Stimulated activated CD4-positive, alpha-beta T cell treated with anti-CD3 and anti-CD28 coated beads, Interleukin-1b, Interleukin-23, amount 100 ng/mL, for 48 hours (primary cell): ENCODE measurements at places on chromosomes 7 and 10.

- no peak for DNase-seq
Measured at GRCh38 chr10:91467114-91467513, 57.0 kb downstream of the HECTD2 start.

- no peak for DNase-seq
Measured at GRCh38 chr10:77530011-77530410, 107.6 kb downstream of the KCNMA1 start.

- no peak for DNase-seq
Measured at GRCh38 chr7:101913247-101913721, 95.9 kb downstream of the CUX1 start.

- no peak for DNase-seq
Measured at GRCh38 chr10:110528224-110528996, 30.7 kb downstream of the DUSP5 start.

DNA sequence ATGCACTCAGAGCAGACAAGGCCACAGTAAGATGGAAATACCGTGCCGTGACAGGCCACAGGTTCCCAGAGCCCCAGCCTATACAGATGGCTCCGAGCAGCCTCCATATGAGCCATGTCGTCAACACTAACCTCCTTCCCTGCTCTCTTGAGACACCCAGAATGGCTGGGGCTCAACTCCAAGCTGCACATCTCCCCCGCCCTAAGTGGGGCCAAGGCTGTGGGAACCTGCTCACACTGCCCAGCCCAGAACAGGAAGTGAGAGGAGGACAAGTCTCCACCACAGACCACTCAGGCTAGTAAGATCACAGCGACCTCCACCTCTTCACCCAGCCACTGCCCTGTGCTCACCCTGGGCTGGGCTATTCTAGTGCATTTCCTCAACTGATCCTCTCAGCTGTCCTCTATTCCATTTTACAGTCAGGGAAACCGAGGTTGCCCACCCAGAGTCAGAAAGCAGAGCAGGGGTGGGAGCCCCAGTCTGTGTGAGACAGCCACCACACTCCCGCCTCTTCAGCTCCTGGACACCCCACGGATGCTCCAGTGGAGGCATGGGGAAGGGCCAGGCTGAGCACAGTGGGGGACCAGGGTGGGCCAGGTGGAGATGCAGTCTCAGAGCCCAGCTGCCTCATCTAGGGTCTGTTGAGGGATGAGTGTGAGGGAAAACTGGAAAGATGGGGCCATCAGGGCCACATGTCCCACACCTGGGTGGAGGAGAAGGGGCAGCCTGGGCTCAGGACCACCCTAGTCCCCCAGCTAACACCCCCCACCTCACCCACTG, 11.6 kb downstream of the GRID1 start:
- no peak for DNase-seq

GRCh38 chr10:51643734-51644133, 55.7 kb downstream of the CSTF2T start:
- no peak for DNase-seq

- no peak for DNase-seq
Measured at GRCh38 chr7:26590709-26591108, 273.7 kb downstream of the SKAP2 start.

GRCh38 chr7:137636376-137636775, 210.4 kb downstream of the DGKI start:
- DNase-seq, result no peak

DNA sequence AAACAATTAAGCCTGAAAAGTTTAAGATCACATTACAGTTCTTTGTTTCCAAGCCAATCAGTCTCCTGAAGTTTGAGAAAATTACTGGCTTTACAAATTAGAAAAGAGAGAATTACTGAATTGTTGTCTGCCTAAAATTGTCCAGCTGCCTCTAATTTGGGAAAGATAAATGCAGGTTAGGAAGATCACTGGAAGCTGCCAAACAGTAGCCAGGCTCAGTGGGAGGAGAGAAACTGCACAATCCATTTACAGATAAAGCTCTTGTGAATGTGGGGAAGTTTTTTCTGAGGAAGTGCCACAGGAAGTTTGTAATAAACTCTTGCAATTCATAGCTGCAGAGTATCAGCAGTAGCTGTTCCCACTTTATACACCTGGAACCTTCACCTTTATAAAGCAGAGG, 100.7 kb downstream of the IQUB start:
- no peak for DNase-seq

DNA sequence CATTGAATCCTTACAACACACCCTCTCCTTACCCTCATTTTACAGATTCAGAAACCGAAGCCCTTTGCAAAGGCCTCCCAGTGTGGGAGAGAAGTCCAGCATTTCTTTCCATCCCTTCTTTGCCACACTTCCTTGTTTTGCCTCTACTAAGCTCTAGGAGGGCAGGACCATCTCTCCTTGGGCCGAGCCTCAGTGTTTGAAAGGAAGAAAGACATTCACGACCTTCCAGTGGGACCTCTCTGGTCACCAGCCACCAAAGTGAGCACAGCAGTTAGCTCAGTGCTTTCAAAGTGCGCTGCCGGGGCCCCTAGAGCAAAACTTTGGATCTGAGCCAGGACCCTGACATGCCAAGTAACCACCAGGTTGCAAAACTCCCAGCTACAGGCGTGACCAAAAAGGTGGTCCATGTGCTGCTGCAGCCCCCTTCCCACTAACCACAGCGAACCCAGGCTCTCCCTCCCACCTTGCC, 12.4 kb downstream of the CTBP2 start:
- DNase-seq, result no peak

GRCh38 chr7:157775021-157775559, 438.3 kb downstream of the DNAJB6 start:
- DNase-seq, result no peak

GRCh38 chr7:87119581-87119980, 32.7 kb upstream of the DMTF1 start:
- no peak for DNase-seq

GRCh38 chr10:69317626-69318105, 39.4 kb downstream of the HK1 start:
- DNase-seq, result no peak

GRCh38 chr10:122703483-122704448, 4.1 kb upstream of the C10orf120 start:
- DNase-seq, result peak; percentile 54

DNA sequence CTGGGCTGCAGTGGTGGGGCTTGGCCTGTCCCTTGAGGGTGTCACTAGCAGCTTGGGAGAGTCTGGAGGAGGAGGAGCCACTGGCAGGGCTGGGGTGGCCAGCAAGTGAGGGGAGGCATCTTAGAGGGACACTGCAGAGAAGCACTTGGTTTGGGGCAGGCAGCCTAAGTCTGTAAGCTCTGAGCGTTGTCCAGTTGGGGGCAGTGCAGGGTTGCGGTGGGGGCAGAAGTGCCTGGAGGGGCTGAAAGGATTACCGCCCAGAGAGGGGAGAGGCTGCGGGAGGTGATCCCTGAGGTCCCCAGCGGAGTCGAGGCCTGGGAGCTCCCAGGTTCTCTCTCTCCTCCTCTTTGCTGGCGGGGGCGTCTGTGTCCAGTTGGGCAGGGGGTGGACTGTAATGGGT, 7.4 kb downstream of the ADCYAP1R1 start:
- DNase-seq, result no peak

GRCh38 chr7:155198901-155199845, 98.5 kb upstream of the INSIG1 start:
- peak; percentile 69 for DNase-seq

- no peak for DNase-seq
Measured at GRCh38 chr10:72695496-72695895, 3.6 kb downstream of the MCU start.

GRCh38 chr10:32163071-32163761, 107.0 kb upstream of the KIF5B start:
- no peak for DNase-seq

GRCh38 chr7:90178679-90179278, 24.5 kb downstream of the STEAP1 start:
- peak; percentile 10 for DNase-seq

GRCh38 chr10:120205368-120206018, 251.5 kb upstream of the PLPP4 start:
- no peak for DNase-seq

- DNase-seq, result no peak
Measured at GRCh38 chr10:103282961-103283360, 6.0 kb downstream of the INA start.

DNA sequence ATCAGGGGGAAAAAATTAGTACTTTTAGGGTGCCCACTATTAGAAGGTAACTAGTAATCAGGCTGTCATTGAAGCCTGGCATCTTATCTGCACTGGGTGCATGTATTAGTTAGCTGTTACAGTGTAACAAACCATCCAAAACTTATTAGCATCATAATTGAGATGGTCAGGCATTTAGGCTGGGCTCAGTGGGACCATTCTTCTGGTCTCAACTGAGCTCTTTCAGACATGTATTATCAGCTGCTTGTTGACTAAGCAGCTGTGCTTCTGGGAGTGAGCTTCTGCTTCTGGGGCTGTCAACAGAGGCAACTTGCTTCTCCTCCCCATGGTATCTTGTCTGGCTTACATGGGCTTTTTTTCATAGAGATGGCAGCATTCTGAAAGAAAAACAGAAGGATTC, 154.0 kb upstream of the ZNF92 start:
- no peak for DNase-seq

GRCh38 chr7:71286924-71287323, 155.0 kb downstream of the GALNT17 start:
- DNase-seq, result no peak

DNA sequence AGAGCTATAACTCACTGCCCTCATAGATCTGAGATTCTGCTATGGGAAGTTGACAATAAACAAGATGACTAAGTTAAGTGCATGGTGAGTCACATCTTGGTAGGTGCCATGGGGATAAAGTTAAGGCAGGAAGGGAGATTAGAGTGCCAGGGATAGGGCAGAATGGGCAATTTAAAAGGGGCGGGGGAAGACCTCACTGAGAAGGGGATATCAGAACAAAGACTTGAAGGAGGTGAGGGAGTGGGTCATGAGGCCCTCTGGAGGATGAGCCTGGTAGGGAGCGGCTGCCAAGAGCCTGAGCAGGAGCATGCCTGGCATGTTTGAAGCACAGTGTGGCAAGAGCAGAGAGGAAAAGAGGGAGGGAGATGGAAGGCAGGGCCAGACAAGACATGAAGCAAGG, 34.8 kb upstream of the INMT start:
- no peak for DNase-seq

DNA sequence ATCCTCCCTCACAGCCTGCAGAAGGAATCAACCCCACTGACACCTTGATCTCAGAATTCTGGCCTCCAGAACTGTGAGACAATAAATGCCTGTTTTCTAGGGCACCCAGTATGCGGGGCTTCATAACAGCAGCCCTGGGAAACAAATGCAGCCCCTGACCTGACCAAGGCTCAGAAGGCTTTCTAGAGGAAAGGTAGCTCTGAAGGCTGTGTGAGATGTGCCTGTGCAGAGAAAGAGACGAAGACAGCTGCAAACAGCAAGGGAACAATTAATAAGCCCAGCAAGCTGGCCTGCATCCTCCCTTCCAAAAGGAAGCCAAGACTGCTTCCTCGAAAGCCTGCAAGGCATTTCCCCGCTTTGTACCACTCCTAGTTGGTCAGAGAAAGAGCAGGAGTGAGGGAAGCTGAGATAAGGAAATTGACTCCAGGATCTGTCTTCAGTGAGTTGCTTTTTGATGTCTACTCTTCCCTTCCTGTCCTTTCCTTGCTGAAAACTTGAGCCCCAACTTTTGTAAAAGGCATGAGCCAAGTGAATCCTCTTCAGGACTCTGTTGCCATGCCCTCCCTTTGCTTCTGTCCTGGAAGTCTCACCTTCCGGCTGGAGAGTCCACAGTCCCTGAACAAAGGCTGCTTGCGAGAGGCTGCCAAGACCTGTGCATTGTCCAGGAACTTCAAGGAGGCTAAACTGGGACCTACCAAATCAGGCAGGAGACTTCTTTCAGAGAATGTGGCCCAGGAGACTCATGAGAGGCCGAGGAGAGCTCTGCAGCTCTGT, 71.2 kb upstream of the ARID5B start:
- DNase-seq, result no peak

DNA sequence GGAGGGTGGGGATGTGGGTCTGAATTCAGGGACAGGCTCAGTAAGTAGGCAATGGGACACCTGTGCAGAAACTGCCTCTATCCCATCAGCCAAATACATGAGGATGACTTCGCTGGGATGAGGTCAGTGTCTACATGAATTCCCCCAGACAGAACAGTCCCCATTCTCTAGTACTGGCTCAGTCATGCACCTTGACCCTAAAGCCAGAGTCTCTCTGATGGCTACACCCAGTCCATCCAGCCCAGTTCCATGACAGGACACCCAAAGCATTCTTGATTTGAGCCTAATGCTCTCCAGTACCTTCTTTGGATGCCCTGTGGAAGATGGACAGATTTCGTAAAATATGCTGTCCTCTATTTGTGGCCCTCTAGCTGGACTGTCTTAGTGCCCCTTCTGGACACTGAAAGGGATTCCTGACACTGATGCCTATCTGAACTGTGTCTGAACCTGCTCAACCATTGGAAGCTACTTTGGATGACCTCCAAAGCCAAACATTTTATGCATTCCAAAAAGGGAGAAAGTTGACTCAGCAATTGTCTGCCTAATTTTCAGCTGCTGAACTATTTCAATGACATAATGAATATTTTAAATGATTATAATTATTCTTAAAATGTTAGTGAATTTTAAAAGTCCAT, 14.6 kb downstream of the SFRP4 start:
- DNase-seq, result no peak

- no peak for DNase-seq
Measured at GRCh38 chr10:82319562-82319961, 444.6 kb downstream of the NRG3 start.

- DNase-seq, result no peak
Measured at GRCh38 chr7:100071018-100071723, 10.4 kb downstream of the ZNF3 start.

DNA sequence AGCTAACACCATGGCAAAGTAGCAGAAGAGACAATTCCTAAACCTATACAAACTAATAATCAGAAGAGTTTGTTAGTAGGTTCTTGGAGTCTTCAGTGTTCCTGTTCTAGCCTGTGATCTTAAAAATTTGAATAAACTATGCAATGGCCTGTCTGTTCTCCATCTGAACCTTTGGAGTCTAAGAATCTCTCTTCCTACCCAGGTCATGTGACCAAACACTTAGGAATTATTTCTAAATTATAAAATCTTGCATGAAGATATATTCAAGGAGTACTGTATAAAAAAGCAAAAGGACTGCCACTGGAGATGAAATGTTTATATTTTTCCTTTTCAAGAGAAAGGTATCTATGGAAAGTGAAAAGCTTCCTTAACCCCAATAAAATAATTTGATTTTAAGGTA, 2.4 kb downstream of the MKI67 start:
- no peak for DNase-seq
